HCT116 (cell line): ENCODE measurements at places on chromosomes 3 and 15.
A peak's percentile ranks its signal among the peaks of the same experiment; 100 is the strongest.

GRCh38 chr3:57555738-57556458, at the start of gene PDE12:
Gene PDE12 (plus strand): TSS chr3:57556274. CDS start chr3:57556380, 106 bp downstream.
- peaks cover 12% of the 10 kb centered on the region for H3K36me3 ChIP-seq
- peak within 1 kb of the TSS; percentile 59 for H3K27ac ChIP-seq
- no peaks in the 10 kb centered on the region for H3K27me3 ChIP-seq
- H3K4me3 ChIP-seq, result peak within 1 kb of the TSS; percentile 91
- peak; percentile 90 for DNase-seq
- H3K4me1 ChIP-seq, result peaks cover 26% of the 10 kb centered on the region

DNA sequence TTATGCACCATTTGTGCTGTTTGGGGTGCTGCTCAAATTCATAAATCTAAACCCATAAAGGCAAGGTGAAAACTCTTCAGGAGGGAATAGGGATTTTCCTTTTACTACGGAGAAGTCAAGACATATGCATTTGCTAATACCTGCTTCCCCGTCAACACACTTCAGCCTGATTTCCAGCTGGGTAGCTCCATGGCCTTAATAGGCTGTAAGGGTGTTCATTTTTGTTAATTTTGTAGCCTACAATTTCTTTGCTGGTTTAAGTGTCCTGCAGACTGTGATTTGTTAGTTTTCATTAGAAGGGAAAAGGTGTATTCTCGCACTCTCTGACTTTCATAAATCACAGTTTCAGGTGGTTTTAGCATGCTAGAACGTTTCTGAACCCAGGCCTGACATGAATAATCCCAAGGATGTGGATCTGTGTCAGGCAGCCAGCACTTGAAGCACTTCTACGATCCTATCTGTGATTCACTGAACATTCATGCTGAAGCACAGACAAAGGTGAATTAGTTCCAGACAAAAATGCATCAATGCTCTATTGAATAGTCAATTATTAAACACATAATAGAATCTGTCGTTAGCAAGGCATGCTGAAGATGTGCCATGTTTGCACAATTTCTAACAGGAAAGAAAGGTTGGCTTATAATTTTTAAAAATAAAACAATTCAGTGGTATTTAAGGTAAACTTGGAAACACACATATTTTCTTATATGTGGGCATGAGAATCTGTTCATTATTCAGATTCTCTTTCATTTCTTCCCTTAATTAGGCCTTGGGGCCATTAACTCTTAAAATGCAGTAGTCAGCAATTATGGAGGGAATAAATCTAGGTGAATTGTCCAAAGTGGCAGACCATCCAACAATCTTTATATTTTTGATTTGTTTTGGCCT, 17.9 kb upstream of the NMNAT3 start:
- no peaks in the 10 kb centered on the region for H3K36me3 ChIP-seq
- H3K27me3 ChIP-seq, result peaks cover 10% of the 10 kb centered on the region; the same call in 1 of the 2 replicates
- no peak for DNase-seq

GRCh38 chr3:172148702-172149565, 109.6 kb downstream of the FNDC3B start:
- no peak overlapping the region for H3K27ac ChIP-seq
- H3K27me3 ChIP-seq, result no peaks in the 10 kb centered on the region
- H3K4me3 ChIP-seq, result no peak overlapping the region
- H3K36me3 ChIP-seq, result no peaks in the 10 kb centered on the region
- H3K4me1 ChIP-seq, result peaks cover 32% of the 10 kb centered on the region
- DNase-seq, result no peak

DNA sequence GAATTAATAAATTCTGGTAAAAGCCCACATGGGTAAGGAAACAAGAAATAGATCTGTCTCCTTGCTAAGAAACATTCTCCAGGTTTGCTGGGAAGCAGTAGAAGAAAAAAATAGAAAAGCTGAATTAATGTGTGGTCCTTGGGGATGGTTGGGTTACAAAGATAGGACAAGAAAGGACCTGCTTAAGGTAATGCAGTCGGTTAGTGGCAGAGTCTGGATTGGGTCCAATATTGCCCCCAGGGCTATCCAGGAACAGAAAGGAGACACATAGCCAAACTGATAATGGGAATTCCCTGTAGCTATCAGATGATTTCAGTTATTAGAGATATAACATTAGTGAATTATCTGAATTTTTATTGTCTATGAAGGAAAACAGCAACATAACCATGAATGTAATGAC, 584.3 kb downstream of the ROBO1 start:
- H3K4me3 ChIP-seq, result no peak overlapping the region
- no peaks in the 10 kb centered on the region for H3K27me3 ChIP-seq
- H3K36me3 ChIP-seq, result no peaks in the 10 kb centered on the region
- DNase-seq, result no peak

DNA sequence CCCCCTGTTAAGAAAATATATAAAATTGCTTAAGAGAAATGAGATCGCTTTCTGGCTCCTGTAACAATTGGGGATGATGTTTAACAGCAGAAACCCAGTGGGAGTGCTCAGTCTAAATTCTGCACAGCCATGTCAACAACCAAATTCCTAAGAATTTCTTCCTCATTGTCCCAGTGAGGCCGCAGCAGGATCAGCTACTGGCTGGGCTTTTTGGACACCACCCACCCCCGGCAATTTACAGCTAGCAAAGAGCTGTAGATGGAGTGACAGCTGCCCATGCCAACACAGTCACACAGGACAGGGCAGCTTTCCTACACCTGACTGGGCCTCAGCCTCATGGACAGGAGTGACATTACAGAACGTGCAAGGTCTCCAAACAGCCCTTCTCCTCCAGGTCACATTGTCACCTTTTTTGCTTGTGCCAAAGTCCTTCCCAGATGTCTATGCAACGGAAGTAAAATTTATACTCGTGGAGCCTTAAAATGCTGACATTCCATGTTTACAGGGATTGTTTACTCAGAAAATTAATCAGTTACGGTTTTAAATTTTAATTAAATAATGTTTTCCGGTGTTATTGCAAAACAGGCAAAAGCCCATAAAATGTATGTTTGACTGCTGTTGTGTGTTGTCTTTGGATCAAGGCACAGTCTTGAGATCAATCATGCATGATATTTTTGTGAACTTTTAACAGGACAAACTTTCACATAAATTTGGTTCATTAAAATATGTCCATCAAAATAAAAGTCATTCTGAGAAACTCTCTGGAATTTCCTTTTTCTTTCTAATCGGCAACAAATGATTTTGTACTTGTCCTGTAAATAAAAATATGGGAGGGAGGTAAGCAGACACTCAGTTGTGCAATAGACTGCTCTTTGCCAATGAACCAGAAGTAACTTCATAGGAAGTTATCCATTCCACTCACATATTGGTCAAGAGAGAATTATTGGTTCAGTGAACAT, 943.2 kb downstream of the MCTP2 start:
- DNase-seq, result no peak
- H3K4me3 ChIP-seq, result no peak overlapping the region
- H3K4me1 ChIP-seq, result no peaks in the 10 kb centered on the region

GRCh38 chr15:89492111-89492641, 4.2 kb downstream of the RHCG start:
- no peaks in the 10 kb centered on the region for H3K4me1 ChIP-seq
- DNase-seq, result no peak
- H3K36me3 ChIP-seq, result no peaks in the 10 kb centered on the region
- no peaks in the 10 kb centered on the region for H3K27me3 ChIP-seq
- H3K4me3 ChIP-seq, result no peak overlapping the region

- no peaks in the 10 kb centered on the region for H3K27me3 ChIP-seq
- no peak for DNase-seq
- H3K4me3 ChIP-seq, result no peak overlapping the region
- H3K36me3 ChIP-seq, result no peaks in the 10 kb centered on the region
- no peaks in the 10 kb centered on the region for H3K4me1 ChIP-seq
These were observed 909.2 kb downstream of the NSUN3 start for GRCh38 chr3:94972066-94972465.

DNA sequence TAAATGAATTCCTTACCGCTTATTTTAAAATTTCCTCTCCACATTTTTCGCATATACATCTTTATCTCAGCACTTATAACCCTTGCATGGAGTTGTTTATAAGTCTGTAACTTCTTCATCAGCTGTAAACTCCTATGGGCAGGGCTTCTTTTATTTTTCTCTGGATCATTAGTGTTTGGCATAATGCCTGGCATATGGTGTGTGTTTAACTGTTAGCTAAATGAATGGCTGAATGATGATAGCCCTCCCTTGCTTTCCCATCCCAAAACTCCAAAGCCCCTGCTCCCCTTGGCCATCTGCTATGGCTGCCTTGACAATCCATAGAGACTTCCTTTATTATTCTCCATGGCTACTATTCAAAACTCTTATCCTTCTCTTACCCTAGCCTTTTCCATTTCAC, 48.1 kb upstream of the SEMA6D start:
- no peaks in the 10 kb centered on the region for H3K27me3 ChIP-seq
- no peak overlapping the region for H3K27ac ChIP-seq
- no peaks in the 10 kb centered on the region for H3K4me1 ChIP-seq

- H3K27ac ChIP-seq, result no peak within 1 kb of the TSS
- H3K4me3 ChIP-seq, result no peak within 1 kb of the TSS
- no peaks in the 10 kb centered on the region for H3K36me3 ChIP-seq
- H3K27me3 ChIP-seq, result 0 out of 2 replicates have a peak, but pooled peaks cover 10% of the 10 kb centered on the region
These were observed at the start of gene RTP4 for GRCh38 chr3:187368251-187369088. Gene RTP4 (plus strand): TSS chr3:187368385. CDS start chr3:187368442, 57 bp downstream.

GRCh38 chr3:64443546-64444381, 218.5 kb upstream of the PRICKLE2 start:
- no peak overlapping the region for H3K4me3 ChIP-seq
- no peaks in the 10 kb centered on the region for H3K36me3 ChIP-seq
- DNase-seq, result no peak
- H3K27ac ChIP-seq, result no peak overlapping the region
- H3K27me3 ChIP-seq, result peaks cover 78% of the 10 kb centered on the region
